ENCODE measurements at places on chromosomes 2 and 18.

DNA sequence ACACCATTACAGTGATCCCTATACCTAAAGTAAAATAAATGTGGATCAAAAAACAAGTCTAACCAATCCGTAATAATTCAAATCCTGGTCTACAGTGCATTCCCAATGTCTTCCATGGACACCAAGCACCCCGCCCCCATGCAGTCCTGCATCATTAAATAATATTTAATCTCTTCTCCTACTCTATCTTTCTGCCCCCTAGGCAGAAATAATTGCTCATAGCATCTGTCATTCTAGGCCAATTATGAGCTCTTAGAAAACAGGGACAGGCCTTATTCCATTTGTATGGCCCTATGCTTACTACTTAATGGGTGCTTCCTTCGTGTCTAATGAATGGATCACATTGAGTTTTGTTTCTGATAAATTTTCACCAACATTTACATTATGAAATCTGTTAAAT is 66.4 kb downstream of the PAX3 start:
- no peaks in the 10 kb centered on the region for H3K36me3 ChIP-seq
- DNase-seq = no peak
- no peaks in the 10 kb centered on the region for H3K4me1 ChIP-seq
- no peak overlapping the region for H3K27ac ChIP-seq
- no peaks in the 10 kb centered on the region for H3K27me3 ChIP-seq

DNA sequence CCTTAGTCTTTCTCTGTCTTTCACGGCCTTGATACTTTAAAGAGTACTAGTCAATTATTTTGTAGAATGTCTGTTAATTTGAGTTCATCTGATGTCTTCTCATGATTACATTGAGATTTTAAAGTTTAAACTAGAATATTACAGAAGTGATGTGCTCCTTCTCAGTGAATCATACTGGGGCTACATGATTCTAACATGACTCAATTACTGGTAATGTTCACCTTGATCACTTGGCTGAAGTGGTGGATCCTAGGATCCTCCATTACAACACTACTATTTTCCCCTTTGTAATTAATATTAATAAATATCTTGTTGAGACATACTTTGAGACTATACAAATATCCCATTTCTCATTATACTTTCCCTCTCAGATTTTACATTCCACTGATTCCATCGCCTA is 148.5 kb downstream of the CAMKMT start:
- H3K36me3 ChIP-seq = no peaks in the 10 kb centered on the region
- H3K4me3 ChIP-seq = no peak overlapping the region
- no peaks in the 10 kb centered on the region for H3K27me3 ChIP-seq

DNA sequence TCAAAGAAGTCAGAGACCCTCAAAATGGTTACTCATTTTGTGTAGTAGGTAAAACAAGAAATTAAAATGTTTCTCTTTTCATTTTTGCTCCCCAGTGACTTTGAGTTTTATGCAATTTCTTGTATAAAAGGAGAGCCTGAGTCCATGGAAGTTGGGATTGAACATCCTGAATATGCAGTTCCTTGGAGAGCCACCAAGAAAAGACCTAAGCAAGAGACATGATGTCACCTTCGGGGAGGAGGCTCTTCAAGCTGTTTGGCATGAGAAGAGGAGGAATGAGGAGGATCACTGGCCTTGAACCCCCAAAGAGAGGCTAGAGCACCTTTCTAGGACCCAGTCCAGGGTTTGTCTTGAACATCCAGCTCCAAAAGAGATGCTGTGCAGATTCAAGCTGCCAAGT is 83.5 kb upstream of the STPG4 start:
- no peak for DNase-seq
- peaks cover 17% of the 10 kb centered on the region for H3K4me1 ChIP-seq
- no peak overlapping the region for H3K27ac ChIP-seq

- no peaks in the 10 kb centered on the region for H3K4me1 ChIP-seq
- no peaks in the 10 kb centered on the region for H3K27me3 ChIP-seq
- no peak overlapping the region for H3K4me3 ChIP-seq
These were observed 91.9 kb downstream of the QPCT start for GRCh38 chr2:37436323-37436722.

DNA sequence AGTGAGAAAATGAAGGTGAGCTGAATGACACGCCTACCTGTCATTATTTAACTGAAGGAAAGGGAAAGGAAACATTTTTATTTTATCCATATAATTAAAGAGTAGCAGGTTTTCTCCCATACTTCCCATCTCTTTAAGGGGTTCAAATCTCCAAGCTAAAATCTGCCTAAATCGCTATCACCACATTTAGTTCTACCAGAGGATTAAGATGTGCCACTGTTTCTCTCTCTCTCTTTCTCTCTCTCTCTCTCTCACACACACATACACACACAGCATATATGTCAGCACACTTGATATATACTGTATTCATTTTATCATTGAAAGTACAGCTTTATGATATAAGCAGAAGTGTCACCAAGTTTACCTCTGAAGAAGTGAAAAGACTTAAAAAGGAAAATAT is 3.1 kb downstream of the WIPF1 start:
- no peak for DNase-seq
- H3K27me3 ChIP-seq = no peaks in the 10 kb centered on the region
- peaks cover 47% of the 10 kb centered on the region for H3K4me1 ChIP-seq
- H3K4me3 ChIP-seq = no peak overlapping the region
- no peaks in the 10 kb centered on the region for H3K36me3 ChIP-seq

DNA sequence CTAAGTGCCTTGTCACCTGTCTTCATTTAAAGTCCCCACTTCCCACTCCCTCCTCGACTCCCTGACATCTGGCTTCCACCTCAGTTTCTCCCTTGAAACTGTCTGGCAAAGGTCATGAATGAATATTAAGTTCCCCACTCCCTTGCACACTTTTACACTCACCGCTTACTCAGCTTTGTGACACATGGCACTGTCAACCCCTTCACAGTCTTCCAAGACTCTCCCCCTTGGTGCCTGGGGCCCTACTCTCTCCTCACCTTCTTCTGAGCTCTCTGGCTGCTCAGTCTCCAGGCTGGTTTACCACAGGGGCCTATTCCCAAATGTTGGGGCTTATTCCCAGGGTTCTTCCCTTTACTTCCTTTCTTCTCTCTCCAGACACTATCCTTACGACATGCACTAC is 17.9 kb upstream of the PTPN4 start:
- no peak for DNase-seq
- H3K4me3 ChIP-seq = no peak overlapping the region
- H3K4me1 ChIP-seq = no peaks in the 10 kb centered on the region

DNA sequence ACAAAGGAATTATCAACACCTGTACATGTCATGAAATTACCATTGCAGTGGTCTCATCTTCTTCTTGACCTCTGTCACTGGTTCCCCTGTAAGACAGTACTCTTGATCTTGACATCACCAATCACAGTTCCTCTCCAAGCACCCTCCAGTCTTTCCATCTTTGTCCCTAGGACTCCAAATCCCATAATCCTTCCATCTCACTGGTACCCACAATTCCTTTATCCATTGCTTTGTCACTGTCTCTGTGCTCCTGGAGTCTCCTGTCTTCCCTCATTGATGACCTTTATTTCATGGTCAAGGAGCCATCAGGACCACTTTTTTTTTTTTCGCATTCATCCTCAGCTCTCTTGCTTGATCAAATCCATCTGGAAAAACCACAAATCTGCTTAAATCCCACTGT is 56.7 kb downstream of the COL4A3 start:
- DNase-seq = no peak
- H3K36me3 ChIP-seq = no peaks in the 10 kb centered on the region
- no peak overlapping the region for H3K4me3 ChIP-seq
- H3K27ac ChIP-seq = no peak overlapping the region

All from tibial artery (tissue), 4 donors.